ENCODE measurements at places on chromosomes 7 and 10.

GRCh38 chr7:82317257-82317721 lies 126.3 kb downstream of the CACNA2D1 start:
- no peak for DNase-seq

DNA sequence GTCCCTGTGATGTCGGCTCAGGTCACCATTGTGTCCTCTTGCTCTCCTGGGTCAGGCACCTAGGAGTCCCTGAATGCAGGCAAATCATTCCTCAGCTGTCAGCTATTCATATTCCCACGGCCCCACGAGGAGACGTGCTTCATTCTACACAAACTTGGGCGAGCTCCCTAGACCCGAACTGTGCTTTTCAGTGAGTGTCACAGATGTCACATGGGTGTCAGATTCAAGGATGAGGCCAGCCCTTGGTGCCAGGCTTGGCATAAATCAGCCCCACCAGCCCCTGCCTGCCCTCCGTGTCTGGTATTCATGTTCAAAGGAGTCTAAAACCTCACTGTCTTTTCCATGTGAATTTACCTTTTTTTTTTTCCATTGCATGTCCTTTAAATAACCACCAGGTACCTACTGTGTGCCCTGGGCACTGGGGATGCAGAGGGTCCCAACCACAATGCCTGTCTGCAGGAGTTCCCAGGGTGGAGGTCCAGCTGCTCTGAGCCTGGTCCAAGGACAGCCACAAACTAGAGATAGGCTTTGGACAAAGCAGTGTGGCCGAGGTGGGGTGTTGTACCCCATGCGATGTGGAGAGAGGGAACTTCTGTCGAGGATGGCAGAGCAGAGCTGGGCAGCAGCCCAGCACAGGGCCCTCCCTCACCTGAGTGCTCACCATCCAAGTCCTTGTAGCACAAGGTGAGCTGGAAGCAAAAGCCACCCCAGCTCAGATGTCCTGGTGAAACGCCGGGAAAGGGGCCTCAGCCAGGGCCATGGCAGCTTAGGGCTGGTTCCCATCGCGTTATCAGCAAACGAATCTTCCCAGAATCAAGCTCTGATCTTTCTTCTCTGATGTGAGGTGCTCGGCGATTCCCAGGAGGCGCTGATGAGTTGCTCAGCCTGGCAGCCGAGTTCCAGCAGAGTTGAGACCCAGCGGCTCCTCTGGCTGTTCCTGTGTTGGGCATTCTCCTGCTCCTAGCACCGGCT lies 611.9 kb downstream of the PTPRN2 start:
- no peak for DNase-seq

- DNase-seq = no peak
Observed at GRCh38 chr10:682931-683447, 6.5 kb downstream of the DIP2C start.

GRCh38 chr10:3420527-3421469 lies 248.2 kb upstream of the PITRM1 start:
- DNase-seq = no peak

DNA sequence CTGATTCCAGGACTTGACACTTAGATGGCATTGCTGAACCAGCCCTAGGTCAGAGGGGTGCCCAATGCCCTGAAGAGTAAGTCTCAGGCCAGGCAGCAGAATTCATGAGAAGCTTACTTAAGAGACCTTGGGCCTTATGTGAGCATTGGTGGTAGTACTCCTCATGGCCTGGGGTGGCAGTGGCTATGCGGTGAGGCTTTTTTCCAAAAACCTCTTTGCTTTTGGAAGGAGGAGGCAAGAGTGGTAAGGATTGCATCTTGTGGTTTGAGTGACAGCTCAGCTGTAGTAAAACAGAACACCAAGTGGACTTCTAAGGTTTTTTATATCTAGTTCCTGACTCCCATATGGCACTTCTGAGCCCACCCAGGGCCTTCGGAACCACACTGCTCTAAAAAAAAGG lies 459.0 kb upstream of the STEAP1 start:
- DNase-seq = no peak

GRCh38 chr10:49600046-49600445 lies 10.1 kb upstream of the SLC18A3 start:
- no peak for DNase-seq

DNA sequence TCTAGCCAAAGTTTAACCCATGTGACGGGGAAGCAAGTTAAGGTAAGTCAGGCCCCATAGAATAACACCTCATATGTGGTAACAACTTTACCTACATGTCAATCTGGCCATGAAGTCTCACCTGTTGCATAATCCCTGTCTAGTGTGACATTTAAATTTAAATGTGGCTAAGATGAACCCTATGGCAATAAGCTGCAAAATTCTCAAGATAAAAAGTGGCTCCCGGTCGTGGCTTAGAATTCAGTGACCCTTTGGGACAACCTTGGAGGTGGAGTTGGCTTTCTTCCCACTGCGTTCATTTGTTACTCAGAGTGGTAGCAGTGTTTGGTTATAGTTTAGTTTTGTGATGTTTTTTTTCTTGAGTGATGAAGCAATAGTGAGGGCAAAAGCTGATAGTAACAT lies 90.6 kb downstream of the ARID5B start:
- DNase-seq = peak; percentile 52

GRCh38 chr10:76149602-76150138 lies 718.2 kb downstream of the LRMDA start:
- DNase-seq = no peak

DNA sequence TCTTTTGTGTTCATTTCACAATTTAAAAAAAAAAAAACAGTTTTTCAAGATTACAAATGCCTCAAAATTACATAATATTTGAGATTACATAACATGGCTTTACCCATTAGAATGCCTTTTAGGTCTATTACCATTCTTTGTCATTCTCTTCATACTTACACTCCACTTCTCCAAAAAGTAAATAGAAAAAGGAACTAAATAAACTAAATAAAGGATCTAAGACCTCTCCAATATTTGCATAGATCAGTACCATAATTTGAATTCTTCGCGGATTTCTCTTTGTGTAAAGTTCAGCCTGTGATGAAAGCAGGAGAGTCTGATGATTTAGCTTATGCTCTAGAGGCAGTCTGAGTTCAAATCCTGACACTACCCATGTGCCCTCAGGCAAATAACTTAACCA lies 56.4 kb upstream of the C1GALT1 start:
- no peak for DNase-seq

DNA sequence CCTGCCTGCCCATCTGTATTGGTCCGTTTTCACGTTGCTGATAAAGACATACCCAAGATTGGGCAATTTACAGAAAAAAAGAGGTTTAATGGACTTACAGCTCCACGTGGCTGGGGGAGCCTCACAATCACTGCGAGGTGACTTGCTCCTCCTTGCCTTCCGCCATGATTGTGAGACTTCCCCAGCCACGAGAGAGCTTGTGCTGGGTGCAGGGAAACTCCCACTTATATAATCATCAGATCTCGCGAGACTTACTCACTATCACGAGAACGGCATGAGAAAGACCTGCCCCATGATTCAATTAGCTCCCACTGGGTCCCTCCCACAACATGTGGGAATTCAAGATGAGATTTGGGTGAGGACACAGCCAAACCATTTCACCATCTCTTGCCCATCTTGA lies 111.8 kb downstream of the MYL10 start:
- no peak for DNase-seq

DNA sequence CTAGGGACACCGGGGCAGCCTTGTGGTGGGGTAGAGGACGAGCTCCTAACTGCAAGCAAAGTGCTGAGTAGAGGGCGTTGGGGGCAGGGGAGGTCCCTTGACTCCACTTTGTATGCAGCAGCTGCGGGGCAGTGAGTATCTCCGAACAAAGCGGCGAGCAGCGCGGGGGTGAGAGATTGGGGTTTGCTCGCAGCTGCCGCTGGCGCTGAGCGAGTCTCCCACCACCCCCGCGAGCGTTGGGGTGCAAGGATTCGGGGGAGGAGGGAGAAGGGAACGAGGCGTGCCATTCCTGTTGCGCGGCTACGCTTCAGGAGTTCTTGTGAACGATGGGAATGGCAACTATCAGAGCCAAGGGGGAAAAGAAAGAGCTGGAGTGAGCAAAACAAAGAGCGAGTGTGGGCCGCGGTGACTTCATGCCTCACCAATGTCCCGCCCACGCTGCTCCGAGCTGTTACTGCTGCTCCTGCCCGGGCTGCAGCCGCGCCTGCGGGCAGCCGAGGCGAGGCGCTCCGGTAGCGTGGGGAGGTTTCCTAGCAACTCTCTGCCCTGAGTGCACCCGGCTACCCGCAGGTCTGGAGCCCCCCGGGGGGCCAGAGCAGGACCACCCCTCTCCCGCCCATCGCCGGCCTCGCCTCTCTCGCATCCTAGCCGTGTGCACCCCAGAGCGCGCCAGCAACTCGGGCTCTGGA lies at the start of gene ITGB8:
ITGB8 (plus strand) TSS at position 662 of the 689 bp plus-strand sequence. CDS start 907 bp downstream, outside the sequence.
- DNase-seq = peak; percentile 86

DNA sequence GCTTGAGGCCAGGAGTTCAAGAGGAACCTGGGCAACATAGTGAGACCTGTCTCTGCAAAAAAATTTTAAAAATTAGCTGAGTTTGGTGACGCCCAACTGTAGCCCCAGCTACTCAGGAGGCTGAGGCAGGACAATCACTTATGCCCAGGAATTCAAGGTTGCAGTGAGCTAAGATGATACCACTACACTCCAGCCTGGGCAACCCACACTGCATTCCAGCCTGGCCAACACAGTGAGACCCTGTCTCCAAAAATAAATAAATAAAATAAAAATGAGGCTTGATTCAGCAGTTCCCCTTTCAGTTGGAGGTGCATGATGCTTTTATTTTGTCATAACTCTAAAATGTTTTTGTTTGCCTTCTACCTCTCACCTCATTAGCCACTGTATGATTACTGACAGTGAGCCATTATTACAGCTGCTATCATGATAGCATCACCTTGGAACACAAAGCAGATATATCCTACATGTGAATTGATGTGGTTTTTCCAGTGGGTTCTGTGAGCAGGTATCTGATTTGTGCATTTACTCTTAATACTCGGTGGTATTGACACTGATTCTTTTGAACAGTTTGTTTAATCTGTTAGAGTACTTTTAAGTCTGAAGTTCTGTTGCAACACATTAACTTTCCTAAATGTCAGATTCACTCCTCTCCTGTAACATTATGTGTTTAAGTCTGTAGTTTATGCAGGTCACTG lies 49.1 kb downstream of the ARID5B start:
- DNase-seq = no peak

DNA sequence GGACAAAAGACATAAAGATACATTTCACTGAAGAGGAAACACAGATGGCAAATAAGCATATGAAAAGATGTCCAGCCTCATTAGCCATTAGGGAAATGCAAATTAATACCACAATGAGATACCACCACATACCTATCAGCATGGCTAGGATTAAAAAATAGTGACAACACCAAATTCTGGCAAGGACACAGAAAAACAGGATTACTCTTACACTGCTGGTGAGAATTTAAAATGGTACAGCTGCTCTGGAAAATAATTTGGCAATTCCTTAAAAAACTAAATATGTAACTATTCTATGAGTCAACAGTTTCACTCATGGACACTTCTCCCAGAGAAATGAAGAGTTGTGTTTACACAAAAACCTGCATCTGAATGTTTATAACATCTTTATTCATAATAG lies 121.1 kb downstream of the C10orf90 start:
- no peak for DNase-seq

DNA sequence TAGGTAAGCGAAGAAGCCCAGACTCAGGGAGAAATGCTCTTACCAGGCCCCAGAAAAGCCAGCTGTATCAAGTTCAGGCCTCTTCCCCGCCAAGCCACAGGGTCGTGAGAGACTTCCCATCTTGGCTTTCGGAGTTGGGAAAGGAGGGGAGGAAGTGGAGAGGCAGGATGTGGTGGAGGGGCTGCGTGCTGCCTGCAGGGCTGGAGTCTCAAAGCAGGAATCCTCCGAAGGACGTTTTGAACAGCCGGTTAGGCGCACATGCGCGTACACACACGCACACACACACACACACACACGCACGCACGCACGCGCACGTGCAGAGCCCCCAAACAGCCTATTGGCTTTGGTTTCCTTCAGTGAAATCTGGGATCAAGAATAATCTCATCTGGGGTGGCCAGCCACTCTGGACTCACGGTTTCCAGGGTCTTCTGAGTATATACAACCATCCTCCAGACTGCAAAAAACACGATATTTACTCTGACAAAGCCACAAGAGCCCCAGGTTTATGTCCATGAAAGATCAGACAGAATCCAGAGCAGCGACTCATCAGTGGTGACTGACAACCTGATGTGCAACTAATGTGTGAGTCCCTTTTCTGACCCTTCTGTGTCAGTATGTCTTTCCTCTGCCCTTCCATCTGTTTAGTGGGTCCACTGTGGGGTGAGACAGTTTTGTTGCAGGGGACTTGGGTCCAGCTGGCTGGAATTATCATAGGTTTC lies 115.0 kb upstream of the ZNF438 start:
- peak; percentile 90 for DNase-seq

GRCh38 chr7:26356929-26357798 lies 65.5 kb downstream of the SNX10 start:
- no peak for DNase-seq

DNA sequence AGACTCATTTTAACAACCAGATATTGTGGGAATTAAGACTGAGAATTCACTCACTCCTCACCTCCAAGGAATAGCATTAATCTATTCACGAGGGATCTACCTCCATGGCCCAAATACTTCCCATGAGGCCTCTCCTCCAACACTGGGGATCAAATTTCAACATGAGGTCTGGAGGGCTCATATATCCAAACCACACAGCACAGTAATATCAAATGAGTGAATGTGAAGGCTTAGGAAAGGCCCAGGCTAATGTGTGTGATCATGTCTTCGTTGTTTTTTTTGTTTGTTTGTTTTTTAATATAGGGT lies 46.5 kb downstream of the HIBADH start:
- no peak for DNase-seq

DNA sequence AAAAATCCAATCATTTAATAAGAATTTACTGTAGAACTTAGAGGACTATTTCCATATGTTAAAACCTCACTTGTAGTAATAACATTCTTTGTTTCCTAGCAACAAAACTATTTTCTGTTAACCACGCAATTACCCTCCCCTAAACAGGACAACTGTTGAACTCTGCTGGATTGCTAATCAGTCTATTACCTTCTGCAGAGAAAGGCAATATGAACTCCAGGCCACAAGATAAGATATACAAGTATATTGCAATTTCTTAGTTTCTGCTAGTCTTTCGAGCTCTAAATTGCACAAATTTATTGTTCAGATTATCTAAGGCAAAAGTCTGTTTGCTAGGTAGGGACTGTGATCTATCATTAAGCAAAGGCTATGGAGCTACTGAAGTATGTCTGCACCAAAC lies 920.1 kb upstream of the LRRN3 start:
- peak; percentile 37 for DNase-seq

DNA sequence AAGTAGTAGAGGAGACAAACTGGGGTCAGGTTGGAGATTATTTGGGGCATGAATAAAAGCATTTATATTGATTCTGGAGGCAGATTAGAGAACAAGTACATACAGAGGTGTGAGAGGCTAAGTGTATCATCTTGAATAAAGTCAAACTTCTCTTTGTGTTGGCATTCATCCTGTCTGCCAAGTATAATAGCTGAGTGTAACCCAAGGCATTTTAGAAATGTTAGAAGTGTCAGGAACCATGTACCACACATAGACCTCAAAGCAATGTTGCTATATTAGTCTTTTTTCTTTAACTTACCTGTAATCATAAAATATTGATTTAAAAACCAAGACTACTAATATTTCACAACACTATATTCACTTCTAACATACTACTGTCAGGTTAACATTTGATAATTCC lies 56.2 kb upstream of the LRRTM3 start:
- DNase-seq = no peak

Measured in mesenchymal stem cell (in vitro differentiated cells and primary cell).